NCI-H1417 treated with DMSO at 0.1 percent for 48 hours (cell line): ENCODE measurements at places on chromosomes 7 and 10.

- DNase-seq = no peak
These were observed 4.6 kb downstream of the GIGYF1 start for GRCh38 chr7:100689230-100690135.

GRCh38 chr7:8913682-8914081, 480.3 kb downstream of the NXPH1 start:
- DNase-seq = no peak

GRCh38 chr10:98589007-98589406, 142.3 kb upstream of the HPS1 start:
- no peak for DNase-seq

DNA sequence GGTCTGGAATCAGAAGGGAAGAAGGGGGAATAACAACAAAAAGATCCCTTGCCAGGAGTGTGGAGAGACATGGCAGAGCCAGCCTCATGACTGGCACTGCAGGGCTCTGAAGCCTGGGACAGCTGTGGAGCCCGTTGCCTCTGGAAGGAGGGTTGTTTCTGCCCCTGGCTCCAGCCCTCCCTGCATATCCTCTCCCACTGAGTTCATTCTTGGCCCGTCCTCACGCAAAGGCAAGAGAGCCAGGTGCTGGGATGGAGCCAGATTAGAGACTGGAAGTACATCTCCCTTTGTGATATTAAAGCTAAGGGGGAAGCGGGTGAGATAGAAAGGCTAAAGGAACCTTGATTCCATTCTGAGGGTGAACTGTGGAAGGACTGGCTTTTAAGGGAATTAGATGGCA, 141.5 kb upstream of the NPVF start:
- no peak for DNase-seq

DNA sequence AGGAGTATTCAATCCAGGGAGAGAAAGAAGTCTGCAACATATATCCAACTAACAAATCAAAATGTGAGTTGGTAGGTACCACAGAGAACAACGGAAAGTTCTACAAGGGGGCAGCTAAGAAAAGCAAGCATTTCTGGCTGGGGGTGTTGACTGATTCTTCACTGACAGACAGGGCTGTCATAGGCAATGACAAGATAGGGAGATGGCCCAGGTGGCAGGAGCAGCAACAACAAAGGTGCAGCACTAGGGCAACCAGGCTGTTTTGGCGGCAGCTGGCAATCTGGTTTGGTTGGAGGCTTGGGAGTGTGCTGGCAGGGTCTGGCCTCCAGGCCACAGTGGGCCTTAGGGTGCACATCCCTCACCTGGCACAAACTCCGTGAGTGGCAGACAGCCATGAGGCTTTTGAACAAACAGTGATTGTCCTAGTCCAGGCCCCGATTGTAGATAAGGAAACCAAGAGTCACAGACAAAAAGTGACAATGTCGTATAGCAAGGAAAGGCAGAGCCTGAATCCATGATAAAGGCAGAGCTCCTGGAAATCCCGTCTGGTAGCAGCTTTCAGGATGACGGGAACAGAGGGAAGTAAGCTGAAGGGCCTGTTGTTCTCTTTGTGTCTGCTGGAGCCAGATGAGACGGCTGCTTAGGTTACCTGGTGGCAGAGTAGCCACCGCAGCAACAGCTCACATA, 28.4 kb downstream of the DPCD start:
- no peak for DNase-seq

- no peak for DNase-seq
These were observed 195.0 kb upstream of the PLXNA4 start for GRCh38 chr7:132771301-132771730.

- DNase-seq = no peak
These were observed 399.8 kb downstream of the HTR7 start for GRCh38 chr10:90458054-90458453.

DNA sequence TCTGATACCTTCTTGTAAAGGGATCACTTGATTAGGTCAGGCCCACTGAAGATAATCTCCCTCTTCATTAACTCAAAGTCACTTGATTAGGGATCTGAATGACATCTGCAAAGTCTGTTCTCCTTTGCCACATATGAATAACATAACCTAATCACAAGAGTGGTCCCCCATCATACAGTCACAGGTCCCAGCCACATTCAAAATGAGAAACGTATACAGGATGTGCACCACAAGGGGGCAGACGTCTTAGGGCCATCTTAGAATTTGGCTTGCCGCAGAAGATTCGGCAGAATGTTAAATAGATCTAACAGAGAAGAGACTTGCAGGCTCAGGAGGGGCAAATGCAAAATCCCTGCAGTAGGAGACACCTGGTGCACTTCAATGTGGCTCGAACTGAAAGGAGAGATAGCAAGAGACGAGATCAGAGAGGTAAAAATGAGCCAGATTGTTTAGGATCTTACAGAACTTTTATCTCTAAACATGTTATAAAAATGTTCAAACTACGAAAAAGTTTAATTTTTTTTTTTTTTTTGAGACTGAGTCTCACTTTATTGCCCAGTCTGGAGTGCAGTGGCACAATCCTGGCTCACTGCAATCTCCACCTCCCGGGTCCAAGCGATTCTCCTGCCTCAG, 10.4 kb upstream of the SMC3 start:
- DNase-seq = no peak

DNA sequence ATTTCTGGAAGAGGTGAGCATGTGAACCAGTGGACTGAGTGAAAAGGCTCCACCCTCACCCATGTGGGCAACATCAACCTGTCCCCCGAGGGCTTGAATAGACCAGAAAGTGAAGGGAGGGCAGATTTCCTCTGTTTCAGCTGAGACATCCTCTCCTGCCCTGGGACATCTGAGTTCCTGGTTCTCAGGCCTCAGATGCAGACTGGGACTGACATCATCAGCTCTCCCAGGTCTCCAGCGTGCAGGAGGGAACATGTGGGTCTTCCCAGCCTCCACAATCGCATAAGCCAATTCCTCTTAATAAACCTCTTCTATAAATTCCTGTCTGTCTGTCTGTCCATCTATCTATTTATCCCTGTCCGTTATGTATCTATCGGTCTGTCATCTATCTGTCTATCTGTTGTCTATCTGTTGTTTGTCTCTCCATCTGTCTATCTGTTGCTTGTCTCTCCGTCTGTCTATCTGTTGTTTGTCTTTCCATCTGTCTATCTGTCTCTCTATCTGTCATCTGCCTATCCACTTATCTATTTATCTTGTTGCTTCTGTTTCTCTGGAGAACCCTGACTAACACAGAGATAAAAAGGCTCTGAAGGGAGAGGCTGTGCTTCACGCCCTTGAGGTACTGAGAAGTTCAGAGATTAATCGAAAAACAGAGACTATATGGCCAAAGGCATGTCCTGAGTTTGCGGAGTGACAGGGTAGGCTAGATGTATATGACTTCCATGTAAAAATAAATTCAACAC, 140.3 kb upstream of the PFKP start:
- no peak for DNase-seq

DNA sequence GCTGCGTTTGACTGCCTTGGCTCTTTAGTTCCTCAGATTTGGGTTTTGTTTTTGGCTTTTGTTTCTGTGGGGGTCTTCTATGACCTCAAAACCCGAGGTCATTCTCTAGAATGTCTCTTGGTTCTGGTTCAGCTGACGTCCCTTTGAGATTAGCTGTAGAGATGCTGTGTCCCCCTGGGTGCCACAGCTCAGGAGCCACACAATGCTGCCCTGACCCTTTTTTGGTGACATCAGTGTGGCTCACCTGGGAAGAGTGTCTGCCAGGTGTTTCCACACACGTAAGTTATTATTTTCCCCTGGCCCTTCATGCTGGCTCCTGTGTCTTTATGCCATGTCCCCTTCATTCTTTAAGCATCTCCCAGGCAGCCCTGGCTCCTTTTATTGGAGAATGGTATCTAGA, 89.8 kb upstream of the DDC start:
- DNase-seq = no peak

- peak; percentile 16 for DNase-seq
These were observed 73.3 kb downstream of the ARID5B start for GRCh38 chr10:61974601-61975390.

- no peak for DNase-seq
These were observed 19.6 kb downstream of the CALML3 start for GRCh38 chr10:5544216-5544805.

DNA sequence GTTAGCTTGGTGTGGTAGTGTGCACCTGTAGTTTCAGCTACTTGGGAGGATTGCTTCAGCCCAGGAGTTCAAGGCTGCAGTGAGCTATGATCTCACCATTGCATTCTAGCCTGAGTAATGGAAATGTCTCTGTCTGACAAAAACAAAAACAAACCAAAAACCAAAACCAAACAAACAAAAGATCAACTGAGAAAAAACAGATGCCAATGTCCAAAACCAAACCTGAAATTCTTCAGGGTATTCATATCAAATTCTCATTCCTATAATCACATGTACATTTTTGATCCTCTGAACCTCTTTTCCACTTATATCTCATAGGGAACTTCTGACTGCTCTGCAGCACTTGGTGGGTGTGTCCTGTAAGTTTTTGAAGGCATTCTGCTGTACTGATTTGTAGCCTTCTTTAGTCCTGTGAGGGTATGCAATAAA, 87.0 kb downstream of the CDK6 start:
- DNase-seq = no peak

DNA sequence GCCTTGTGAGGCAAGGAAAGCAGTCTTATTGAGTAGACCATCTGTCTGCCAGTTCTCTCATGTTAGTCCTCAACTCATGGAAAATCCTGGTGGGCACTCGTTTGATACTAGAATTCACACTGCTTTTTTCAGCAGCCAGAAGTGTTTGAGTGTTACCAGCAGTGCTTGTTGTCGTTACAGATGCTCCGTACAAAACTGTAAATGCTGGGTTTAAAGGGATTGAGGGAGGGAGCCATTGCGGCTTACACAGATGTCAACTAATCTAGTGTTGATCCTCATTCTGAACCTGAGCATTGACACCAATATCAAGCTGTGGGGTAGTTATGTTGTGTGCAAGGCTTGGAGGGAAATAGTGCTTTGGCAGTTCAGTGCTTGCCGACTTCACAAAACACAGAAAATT, 348.6 kb downstream of the AUTS2 start:
- no peak for DNase-seq

DNA sequence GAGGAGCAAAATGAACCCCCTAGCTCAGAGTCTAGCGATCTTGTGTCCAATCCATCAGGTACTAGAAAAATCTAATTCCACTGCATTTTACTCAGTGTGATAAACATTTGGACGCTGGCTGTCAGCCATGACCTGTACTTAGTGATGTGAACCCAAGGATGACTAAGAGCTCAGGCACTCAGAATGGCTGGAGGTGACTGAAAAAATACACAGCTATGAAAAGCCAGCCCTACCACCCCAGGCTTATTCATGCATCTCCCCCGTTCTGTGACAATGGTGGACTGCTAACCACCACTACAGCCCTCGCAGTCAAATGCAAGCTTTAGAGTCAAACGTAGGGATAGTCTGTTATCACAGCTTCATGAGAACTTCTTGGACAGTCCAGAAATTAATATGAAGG, 14.9 kb downstream of the AFAP1L2 start:
- no peak for DNase-seq

DNA sequence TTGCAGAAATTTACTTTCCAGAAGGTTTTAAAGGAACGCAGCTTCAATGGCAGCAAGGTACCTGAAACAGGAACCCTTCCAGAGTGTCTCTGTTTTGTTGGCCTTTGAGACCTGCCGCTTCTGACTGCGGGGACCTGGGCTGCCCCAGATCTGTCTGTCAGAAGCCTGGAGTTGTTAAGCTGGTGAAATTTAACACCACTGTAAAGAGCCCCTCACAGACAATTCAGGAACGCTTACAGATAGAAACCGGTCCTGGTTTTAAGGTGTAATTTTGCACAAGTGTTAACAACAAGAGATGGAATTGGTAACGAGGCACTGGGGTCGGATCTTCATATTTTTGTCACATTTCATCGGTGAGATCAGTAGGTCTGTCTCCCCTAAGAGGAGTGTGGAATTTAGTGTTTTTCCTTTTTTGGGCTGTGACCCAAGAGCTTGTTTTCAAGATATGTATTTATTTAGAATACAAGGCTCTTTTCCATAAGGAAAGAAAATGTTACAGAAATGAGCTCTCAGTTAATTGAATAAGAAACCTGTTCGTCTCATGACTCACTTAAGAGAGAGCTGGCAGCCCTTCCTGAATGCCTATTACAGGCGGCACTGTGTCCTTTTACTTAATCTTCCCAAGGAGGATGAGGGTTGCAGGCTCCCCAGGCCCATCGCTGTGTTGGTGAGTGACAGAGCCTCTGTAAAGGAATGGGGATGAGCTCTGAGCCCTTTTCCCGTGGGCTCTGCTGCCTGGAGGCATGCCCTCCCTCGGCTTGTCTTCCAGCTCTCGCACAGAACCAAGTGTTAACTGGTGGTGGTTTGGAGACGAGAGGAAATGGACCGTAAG, 168.7 kb downstream of the CUX1 start:
- DNase-seq = no peak

DNA sequence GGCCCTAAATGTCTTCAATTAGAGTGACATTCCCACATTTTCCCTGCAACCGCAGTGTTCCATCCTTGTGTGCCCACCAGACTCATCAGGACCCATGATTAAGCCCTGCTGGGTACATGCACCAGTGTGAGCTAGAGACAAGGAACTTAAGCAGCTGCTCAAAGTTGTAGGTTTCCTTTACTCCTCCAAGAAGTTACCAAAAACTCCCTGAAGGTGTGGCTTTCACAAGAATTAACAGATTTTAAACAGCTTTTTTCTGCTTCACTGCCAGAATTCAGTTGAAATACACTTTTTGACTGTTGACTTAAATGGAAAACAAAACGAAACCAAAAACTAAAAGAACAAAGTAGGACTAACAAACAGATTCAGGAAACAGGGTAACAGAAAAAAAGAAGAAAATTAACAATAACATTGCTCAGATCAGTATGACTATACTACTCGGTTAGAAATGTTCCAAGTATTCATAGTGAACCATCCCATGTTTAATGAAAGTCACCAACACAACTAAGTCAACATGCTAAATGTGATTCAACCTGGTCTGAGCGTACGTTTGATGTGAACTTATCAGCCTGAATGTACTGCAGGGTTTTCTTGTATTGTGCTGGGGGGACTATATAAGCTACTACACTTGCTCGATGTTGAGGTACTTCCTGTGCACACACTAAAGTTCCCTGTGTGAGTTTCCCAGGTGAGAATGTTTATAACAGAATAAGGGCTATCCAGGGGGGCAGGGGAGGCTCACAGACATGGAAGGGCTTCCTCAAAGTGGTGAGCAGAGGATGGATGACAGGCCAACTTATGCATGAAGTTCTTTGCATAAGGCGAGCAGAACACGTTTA, 22.2 kb downstream of the SLC37A3 start:
- DNase-seq = no peak

GRCh38 chr7:39709768-39710311, 86.5 kb downstream of the RALA start:
- no peak for DNase-seq

DNA sequence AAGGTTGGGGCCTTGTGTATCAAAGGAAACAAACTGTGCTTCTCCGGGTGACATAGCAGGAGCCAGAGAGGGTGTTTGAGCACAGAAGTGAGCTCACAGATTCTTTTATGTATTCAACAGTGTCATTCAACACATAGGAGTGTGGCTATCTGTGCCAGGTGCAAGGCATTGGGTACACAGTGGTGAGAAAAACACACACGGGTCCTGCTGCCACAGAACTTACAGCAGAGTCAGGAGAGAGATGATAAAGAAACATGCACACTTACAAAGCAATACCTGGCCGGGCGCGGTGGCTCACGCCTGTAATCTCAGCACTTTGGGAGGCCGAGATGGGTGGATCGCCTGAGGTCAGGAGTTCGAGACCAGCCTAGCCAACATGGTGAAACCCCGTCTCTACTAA, 16.3 kb upstream of the ECHDC3 start:
- no peak for DNase-seq

- no peak for DNase-seq
These were observed 13.1 kb downstream of the CNPY1 start for GRCh38 chr7:155533120-155533826.

GRCh38 chr7:155543011-155543876, 3.1 kb downstream of the CNPY1 start:
- DNase-seq = no peak
